Midbrain (tissue), 1 donor: ENCODE measurements at places on chromosomes 5 and 9.

DNA sequence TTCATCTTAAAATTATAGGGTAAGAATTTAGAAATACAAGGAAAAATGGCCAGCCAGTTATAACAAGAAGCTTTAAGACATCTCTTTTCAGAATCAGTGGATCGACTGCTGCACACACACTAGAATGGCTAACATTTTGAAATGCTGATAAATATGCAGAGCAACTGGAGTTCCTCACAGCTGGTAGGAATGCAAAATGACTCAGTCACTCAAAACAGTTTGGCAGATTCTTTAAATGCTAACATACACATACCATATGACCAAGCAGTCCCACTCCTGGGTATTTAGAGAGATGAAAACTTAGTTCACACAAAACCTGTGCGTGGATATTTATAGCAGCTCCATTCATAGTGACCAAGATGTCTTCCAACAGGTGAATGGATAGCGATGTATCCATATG, 23.2 kb upstream of the PSAT1 start:
- no peak for DNase-seq

GRCh38 chr9:21559402-21560280, 77.5 kb upstream of the IFNE start:
- DNase-seq: no peak

GRCh38 chr5:172816925-172817562, 17.0 kb upstream of the ERGIC1 start:
- no peak for DNase-seq

DNA sequence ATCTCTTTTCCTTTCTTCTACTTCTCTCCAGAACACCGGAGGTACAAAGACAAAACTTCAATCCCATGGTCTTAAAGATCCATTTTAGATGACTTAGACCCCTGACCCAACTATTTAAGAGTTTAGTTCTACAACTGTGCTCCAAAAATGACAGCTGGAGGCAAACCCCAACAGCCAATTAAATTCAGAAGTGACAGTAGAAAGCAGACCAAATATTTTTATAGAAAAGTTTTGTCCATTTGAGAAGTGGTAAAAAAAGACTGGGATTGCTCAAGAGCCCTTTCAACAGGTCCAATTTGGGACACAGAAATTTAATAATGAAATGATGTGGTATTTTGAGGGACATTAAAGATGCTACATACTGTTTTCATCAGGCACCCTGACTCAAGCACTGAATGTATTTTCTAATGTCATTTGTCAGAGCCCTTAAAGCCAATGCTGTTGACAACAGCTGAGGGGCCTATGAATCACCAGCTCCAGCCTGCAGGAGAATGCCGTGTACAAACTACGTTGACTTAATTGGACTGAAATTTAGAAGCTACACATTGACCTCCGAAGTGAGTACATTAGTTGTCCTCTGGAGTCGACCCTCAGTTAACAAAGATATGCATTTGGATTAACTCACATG, 147.5 kb upstream of the PIK3R1 start:
- no peak for DNase-seq

DNA sequence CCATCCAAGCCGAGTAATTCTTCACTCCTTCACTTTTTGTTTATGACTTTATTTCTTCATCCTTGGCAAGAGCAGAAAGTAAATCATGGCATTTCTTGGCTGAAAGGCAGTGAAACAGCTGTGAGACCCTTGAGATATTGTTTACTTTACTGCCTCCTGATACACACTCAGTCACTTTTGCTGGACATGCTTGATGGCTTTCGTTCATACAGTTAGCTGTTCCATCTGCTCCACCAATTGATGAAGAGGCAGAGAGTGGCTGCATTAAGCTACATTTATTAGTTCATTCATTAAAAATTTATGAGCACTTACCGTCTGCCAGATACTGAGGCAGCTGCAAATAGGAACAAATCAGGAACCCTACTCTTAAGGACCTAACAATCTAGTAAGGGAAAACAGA, 184.4 kb upstream of the OR13F1 start:
- DNase-seq: no peak

DNA sequence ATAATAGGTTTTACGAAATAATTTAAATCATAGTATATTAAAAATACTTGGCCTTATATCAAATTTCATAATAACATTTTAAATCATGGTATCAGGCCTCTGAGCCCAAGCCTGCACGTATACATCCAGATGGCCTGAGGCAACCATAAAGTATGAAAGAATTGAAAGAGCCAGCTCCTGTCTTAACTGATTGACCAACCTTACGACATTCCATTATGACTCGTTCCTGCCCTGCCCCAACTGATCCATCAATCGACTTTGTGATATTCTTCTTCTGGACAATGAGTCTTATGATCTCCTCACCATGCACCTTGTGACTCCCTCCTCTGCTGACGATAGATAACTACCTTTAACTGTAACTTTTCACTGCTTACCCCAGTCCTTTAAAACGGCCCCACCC, 545.0 kb downstream of the MTRR start:
- DNase-seq: no peak

GRCh38 chr9:86352440-86353077, 1.7 kb downstream of the TUT7 start:
- no peak for DNase-seq

DNA sequence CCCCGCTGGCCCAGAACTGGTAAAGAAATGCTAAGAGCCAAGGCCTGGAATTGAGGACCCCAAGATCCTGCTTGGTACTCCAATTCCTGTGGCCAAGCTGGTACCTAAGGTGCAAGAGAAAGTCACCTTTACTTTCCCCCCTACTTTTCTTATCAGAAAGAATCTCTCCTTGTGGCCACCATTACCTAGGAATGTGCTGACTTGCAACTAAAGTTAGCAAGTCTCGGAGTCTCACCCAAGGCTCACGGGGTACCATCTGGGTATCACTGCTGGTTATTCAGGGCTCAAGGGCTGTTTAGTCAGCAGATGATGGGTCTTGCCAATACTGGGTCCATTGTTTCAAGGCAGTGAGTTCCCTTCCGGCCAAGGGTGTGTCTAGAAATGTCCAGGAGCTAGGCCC, 270.2 kb downstream of the KDM4C start:
- no peak for DNase-seq

DNA sequence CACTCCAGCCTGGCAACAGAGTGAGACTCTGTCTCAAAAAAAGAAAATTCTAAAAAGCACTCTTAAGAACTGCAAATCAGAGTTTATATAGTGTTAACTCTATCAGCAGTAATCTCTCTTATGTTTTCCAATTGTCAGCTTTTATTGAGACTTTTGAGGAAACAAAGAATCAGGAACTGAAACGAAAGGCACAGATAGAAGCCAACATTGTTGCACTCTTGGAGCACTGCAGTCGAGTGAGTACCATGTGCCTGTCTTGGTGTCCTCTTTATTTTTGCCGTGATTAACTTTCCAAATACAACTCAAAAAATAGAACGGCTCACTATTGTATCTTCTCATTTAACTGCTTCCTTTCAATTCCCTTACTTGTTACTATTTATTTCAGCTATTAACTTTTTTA, 41.7 kb upstream of the LRRC19 start:
- no peak for DNase-seq

GRCh38 chr9:89886281-89886700, 281.5 kb downstream of the GADD45G start:
- DNase-seq: no peak
